ENCODE measurements at places on chromosomes 4 and X.

DNA sequence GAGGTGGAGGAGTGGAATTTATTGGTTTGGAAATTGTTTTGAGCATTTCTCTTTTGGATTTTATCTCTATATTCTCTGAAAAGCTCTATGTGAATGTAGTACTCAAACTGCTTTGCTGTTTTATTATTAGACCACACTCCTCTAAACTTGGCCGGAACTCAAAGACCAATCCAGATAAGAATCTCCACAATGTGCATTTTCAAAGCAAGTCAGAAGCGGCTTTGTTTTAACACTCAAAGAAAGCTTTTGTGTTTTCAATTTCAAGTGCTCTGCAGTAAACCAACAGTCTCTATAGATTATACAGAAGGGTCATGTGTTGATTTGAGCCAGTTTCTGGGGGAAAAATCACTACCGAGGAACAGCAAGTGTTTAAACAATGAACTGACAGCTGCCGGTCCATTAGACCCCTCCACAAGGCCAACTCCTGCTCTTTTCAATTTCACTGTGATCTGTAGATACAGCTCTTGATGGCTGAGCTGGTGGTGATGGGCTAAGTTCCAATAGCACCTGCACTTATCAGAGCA is 79.4 kb downstream of the FTHL17 start:
- DNase-seq, result no peak

DNA sequence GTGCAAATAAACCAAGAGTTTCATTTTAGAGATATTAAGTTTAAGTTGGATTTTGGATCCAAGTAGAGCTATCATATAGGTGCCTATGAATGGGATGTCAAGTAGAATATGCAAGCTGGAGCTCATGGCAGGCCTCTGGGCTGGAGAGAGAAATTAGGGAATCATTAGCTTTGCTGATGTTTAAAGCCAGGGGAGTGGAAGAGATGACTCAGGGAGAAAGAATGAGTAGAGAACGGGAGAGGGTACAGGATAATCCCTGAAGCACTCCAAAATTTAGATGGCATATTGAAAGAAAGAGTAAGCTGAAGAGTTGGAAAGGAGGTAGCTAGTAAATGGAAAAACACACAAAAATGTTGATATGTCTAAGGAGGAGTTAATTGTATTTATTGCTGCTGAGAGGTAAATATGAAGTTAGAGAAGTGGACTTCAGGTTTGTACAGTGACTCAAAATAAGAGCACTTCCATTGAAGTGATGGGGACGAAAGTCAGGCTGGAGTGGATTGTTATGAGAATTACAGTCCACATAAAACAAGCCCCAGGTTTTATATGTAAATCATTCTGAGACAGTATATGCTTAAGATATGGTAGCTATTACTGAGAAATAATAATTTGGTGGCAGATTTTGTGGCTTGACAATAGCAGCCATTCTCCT is 72.5 kb upstream of the GRXCR1 start:
- no peak for DNase-seq

GRCh38 chr4:168636506-168637196 is 139.8 kb downstream of the PALLD start:
- DNase-seq, result no peak

GRCh38 chrX:136183917-136184316 is 36.6 kb downstream of the FHL1 start:
- DNase-seq, result no peak

DNA sequence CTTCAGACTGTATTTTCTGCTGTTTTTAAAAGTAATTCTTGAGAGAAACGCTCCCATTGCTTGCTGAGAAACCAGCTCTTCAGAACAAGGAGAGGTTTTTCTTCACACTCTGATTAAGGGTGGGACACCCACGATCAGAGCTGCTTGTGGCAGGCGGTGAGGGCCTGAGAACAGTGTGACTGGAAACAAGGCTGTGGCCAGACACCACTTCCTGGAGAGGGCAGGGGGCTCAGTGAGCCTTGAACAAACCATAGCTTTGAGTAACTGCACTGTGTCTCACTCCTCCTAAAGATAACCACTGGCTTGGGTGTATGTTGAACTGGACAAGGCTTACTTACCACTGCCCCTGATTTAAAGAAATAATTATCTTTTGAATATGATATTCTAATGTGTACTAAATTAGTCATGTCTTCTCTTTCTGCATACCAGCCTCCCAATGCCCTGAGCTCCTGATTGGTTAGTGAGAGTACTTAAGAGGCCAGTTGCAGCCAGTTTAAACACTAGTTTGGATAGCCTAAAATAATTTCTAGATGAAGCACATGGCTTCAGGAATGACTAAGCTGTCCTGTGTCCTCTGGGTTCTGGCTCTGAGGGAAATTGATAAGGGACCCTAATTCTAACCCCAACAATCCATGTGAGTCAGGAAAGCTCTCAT is 3.7 kb upstream of the GPR82 start:
- DNase-seq, result no peak

DNA sequence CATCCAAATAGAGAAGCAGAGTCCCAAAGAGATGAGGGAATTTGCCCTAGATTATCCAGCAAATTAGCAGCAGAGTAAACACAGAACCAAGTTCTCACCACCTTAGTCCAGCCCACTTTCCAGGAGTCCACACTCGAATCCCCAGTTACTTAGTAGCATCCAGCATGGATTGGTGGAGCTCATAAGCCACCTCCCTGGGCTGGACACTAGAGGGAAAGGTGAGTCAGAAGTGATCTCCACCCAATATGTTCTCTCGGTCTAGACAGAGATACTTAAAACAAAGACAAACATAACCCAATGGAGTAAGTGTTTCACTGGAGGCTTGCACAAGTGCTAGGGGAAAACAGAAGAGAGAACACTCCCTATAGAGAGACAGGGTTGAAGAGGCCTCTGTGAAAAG is 105.1 kb upstream of the CPEB2 start:
- no peak for DNase-seq

GRCh38 chr4:45692131-45692735 is 431.6 kb downstream of the GABRG1 start:
- DNase-seq, result no peak

DNA sequence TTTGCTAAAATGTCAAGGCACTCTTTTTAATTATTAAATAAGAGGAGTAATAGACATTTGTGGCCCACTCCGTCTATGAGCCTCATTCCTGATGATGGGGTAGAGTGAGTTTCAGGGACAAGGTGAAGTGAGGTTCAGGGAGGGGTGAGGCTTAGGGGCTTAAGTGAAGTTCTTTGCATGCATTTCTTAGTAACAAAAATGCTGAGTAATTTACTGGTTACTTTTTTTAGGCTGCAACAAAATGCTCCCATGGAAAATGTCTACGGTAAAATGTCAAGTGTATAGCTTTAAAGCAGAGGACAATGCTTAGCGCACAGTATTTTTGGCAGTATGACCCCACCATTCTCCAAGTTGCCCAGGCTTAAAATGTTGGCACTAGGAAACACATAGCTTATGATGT is 2.0 kb upstream of the USO1 start:
- no peak for DNase-seq

GRCh38 chr4:17846266-17846665 is 35.5 kb downstream of the NCAPG start:
- DNase-seq, result no peak

GRCh38 chr4:82268050-82268825 is 105.6 kb downstream of the HNRNPD start:
- no peak for DNase-seq

GRCh38 chrX:139795196-139795595 is 87.2 kb upstream of the MCF2 start:
- no peak for DNase-seq

- DNase-seq, result no peak
Measured at GRCh38 chrX:68784816-68785215, 44.0 kb upstream of the EFNB1 start.

GRCh38 chrX:103742339-103742738 is 31.6 kb downstream of the TMEM31 start:
- DNase-seq, result no peak

DNA sequence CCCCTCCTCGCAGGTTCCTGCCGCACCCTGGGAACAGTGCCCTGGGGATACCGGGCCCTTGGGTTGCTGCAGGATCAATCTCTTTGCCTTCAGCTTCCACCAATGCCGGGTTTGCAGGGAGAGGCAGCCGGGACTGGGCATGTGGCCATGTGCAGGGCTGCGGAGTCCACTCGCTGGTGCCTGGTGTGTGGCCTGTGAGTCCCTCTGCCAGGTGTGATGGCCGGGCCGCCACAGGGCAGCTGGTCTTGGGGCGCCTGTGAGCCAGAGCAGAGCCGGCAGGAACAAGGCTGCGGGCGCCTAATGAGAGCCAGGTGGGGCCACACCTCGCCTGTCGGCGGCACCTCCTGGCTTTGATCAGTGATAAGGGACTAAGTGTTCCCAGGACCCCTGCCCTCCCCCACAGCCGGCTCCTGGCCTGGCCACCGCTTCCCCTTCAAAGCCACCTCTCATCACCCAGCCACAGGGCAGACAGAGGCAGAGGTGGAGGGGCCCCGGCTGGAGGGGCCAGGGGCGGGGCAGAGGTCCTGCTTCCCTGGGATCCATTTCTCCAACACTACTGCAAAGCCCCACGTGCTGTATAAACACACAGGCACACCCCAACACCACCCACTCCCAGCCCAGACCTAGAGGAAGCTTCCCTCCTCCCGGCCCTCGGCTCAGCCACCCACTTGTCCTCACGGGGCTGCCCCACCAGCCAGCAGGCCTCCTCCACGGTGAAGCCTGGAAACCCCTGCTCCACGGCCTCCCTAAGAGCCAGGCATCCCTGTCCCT is 132.7 kb downstream of the CPZ start:
- no peak for DNase-seq

DNA sequence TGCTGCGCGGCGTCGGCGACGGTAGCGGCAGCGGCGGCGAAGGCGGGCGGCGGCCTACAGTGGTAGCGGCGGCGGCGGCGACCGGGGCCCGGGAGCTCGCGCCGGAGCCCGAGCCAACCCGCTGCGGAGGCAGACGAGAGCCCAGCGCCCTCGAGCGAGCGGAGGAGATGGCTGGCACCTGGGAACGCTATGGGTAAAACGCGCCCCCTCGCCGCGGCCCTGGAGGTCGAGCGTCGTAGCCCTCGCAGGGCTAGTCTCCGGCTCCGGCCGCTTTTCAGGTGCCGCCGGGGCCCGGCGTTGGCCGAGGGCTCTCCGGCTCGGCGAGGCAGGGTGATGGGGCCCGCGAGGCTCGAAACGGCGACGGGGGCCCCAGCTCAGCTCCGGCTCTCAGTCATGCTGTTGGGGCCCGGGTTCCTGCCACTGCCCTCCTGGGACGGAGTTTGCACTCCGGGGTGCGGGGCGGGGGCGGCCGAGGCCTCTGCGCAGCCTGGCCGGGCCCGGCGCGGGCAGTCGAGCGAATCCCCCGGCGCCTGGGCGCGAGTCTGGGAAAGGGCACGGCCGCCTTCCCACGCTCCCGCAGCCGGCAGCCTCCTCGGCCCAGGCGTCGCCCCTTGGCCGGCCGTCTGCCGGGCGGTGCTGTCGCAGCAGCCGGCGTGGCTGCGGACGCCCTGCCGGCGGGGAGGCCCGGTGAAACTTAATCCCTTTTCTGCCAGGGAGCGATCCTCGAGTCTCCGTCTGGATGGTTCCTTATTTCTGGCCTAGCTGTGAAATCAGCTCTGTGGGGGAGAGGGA is 768 bp downstream of the MID2 start:
- DNase-seq, result peak; percentile 24

DNA sequence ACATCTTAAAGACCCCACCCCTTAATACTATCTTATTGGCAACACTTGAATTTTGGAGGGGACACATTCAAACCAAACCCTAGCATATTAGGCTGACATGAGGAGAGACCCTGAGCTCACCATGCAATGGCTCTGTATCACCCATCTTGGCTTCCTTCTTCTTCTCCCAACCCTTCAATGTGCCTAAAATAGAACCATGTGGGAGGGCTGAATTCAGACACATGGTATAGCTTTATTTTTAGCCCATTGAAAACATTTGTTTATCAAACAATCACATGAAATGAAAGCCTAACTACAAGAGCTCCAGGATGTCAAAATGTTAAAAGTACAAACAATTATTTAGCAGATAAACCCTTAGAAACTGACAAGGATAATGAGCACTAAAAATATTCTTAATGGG is 81.6 kb downstream of the RASL11B start:
- no peak for DNase-seq

GRCh38 chr4:174216799-174217272 is 66.6 kb downstream of the FBXO8 start:
- no peak for DNase-seq

- DNase-seq, result no peak
Measured at GRCh38 chr4:107693132-107693531, 26.9 kb downstream of the PAPSS1 start.

DNA sequence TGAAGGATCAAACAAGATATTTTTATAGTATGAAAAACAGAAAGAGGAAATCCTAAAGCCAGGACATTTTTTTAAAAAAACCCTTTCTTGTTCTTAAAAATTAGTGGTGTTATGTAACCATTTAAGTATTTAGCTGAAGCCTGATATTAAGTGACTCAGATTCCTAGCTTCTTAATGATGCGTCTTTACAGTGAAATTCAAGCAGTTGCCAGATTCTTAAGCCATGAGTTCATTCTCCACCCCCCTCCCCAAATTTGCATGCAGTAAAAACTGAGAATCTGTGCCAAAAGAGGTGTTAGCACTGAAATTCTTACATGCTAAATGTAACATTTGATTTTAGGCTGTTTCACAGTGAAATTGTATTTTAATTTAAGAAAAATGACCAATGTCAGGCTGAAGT is 180.8 kb downstream of the RAPGEF2 start:
- peak; percentile 88 for DNase-seq

GRCh38 chrX:118977424-118977823 is 3.0 kb downstream of the LONRF3 start:
- DNase-seq, result no peak

DNA sequence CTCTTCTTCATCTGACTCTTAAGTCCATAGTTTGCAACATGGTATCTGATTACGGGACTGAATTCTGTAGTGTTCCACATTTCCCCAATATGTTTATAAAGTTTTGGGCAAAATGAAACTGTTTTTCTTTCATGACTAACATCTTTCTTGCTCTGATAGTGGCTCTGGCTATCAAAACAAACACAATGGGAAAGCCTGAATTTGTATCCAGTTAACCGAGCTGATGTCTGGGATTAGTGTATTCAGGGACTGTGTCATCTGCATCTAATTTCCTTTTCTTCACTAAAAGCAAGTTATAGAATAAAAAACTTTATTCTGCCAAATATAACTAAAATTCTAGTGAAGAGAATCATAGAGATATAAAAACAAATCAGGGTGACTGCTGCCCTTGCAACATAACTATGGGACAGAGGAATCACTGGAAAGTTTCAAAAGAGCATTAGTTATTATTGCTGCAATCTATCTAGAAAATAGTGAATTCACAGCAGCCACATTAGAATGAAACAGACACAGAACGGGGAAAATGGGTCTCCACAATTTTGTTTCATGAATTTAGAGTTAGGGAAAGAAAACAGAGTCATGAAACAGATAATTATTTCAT is 61.3 kb downstream of the ANTXR2 start:
- no peak for DNase-seq

- no peak for DNase-seq
Measured at GRCh38 chrX:5155301-5155700, 1073.4 kb downstream of the NLGN4X start.

GRCh38 chrX:41084893-41085511 is at the start of gene USP9X:
TSS of gene USP9X (plus strand) at chrX:41085445. CDS start at chrX:41123629, 38,184 bp downstream.
- DNase-seq, result no peak
